HFFc6 (cell line): ENCODE measurements at places on chromosomes 5 and 9. TPM values are rescaled to one million over a fixed set of nuclear protein-coding genes. Genes with fewer than 3 reads are reported as not detected.

DNA sequence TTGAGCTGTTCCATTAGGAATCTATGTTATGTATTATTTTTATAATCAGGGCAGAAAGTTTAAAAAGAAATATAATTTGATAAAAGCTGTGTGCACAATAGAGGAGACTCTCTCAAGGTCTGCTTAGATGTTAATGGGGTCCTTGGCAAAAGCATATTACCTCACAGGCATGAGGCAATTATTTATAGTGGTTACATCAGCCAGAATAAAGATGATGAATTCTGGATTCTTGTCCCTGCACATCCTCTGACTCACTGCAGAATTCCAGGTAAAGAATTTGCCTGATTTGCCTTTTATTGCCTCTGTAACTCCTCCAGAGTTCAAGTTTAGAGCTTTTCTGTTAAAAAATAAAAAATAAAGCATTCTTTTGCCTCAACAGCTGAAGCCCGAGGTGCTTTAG lies 253.6 kb downstream of the MAST4 start:
- no peak for DNase-seq

DNA sequence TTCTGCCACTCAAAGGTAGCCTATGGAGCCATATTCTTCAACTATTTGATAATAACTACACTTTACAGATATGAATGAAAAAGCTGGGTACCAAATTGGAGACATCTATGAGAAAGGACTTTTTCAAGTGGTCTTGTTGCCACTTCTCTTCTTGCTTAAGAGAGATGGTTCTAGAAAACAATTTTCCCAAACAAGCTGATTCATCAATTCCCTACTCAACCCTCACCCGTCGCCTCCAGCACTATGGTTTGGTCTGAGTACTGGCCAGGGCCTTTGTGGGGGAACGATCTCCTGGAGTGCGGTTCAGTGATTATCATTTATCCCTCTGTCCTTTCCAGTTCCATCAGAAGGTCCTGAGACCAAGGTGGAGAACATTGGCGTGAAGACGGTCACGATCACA lies 56.8 kb downstream of the IL31RA start:
- no peak for DNase-seq

DNA sequence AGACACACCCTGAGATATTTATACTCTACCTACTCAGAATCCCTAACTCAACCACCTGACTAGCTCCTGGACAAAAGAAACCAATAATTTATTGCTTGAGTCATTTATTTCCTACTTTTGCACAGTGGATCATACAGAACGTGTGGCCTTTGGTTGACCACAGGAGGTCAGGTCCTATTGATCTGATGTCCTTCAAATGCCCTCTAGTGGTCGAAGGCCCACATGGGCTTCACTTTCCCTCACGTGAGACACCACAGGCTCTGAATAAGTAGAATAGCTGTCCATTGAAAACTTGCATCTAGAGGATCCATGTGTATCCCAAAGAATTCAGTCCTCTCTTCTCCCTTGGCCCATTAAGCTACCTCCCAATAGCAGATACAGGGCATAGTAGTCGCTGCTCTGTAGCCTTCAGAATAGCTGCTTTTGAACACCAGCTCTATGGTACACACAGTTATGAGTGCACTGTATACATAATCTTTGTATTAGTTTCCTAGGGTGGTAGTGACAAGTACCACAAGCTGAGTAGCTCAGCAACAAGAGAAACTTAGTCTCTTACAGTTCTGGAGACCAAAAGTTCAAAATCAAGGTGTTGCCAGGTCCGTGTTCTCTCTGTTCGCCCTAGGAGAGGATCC lies 177.6 kb upstream of the SMARCA2 start:
- DNase-seq, result peak; percentile 9

GRCh38 chr9:134617836-134618162 lies 23.8 kb upstream of the COL5A1 start:
- no peak for DNase-seq

DNA sequence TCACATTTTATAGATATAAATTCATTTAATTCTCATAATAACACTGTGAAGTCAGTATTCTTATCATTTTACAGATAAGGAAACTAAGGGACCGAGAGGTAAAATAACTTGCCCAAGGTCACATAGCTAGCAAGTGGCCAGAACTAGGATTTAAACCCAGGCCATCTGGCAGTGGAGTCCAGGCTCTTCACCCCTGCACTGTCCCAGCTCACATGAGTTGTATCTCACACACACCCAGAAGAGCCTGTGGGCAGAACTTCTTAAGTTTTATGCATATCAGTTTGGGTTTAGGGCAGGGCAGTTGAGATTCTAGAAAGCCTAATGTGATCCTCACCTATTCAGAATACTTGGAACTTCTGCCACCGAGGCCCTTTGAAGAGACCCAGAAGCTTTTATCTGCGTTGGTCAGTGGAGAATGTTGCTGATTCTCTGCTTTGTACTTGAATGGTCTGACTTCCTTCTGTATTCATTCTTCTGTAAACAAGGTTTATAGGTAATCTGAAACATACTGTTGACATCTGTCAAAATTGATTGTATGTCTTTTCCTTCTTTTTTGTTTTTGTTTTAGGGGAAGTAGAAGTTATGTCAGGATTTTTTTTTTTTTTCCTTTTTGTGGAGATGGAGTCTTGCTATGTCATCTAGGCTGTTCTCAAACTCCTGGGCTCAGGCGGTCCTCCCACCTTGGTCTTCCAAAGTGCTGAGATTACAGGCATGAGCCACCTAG lies 75.8 kb downstream of the KIAA1958 start:
- DNase-seq, result no peak

GRCh38 chr5:6043491-6044310 lies 334.6 kb downstream of the MED10 start:
- DNase-seq, result no peak

DNA sequence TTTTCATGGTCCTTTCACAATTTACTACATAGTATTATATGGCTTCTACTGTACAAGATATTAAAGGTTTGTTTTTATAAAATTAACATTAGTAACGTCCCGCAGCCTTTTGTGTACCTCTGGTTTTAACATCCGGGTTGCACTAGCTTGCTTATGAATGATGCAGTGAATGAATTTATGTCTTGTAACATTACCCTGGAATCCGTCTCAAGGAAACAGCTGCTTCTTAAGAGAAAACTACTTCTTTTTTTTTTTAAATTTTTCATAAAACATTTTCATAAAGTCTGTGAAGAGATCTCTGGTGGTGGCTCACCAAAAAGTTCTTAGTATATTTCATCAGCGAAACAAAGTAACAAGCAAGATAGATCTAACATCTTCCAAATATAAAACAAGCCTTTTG lies 23.6 kb downstream of the MARCHF3 start:
- no peak for DNase-seq

GRCh38 chr5:67518227-67518626 lies 321.6 kb upstream of the CD180 start:
- no peak for DNase-seq

DNA sequence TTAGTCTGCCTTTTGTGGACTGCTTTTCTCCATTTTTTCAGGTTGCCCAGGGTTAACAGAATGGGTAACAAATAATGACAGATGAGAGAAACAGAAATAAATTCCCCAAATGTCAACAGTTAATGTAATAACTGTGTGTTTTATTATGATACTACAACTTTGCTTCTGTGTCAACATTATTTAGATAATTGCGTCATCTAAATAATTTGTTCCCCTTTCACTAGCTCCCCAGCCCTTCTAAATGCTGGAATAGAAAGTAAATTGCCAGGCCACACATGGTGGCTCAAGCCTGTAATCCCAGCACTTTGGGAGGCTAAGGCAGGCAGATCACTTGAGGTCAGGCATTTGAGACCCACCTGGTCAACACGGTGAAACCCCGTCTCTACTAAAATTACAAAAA lies 53.5 kb downstream of the RNF38 start:
- DNase-seq, result no peak

- DNase-seq, result no peak
These were observed 422.1 kb downstream of the PDE4D start for GRCh38 chr5:59471463-59471862.

DNA sequence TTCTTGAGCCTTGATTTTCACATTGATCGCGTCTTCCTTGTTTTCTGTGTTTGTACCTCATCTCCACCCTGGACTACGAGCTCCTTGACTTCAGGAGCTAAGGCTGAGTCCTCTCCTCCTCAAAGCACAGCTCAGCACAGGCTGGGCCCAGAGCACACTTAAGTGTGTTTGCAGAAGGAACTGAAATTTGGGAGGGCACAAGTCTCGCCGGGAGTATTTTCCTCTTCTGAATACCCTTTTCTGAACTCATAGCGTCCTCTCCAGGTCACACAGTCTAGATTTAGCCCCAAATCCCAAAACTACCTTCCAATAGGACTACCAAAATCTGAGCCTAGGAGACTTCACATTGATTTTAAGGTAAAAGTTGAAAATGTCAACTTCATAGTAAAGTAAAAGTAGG lies 41.6 kb downstream of the TSTD2 start:
- no peak for DNase-seq

- no peak for DNase-seq
These were observed 42.7 kb downstream of the SH3PXD2B start for GRCh38 chr5:172411484-172412072.

DNA sequence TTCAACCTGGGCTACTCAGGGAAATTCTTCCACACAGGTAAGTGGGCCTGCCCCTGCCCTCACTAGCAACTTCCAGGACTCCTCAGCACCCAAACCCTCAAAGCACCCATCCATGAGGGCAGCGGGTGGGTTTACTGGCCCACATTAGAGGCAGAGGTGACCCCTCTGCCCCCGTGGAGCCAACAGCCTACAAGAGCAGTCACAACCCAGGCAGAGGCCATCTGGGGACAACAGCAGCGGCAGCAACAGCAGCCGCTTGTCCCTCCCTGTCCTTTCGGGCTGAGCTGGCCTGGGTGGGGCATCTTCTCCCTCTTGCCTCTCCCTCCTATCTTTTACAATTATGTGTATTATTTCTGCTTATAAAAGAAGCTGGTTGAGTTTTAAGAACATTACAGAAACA lies 25.1 kb downstream of the NDST1 start:
- DNase-seq, result no peak

GRCh38 chr5:83701886-83702285 lies 18.8 kb downstream of the HAPLN1 start:
- DNase-seq, result no peak

- no peak for DNase-seq
These were observed 402.9 kb upstream of the CLINT1 start for GRCh38 chr5:158261674-158262367.

- DNase-seq, result no peak
These were observed 17.4 kb downstream of the CNTFR start for GRCh38 chr9:34572092-34572491.

- peak; percentile 87 for DNase-seq
These were observed 7.1 kb downstream of the UBAP1 start for GRCh38 chr9:34185778-34186551.

GRCh38 chr5:61854531-61854930 lies 451.5 kb upstream of the KIF2A start:
- DNase-seq, result no peak

DNA sequence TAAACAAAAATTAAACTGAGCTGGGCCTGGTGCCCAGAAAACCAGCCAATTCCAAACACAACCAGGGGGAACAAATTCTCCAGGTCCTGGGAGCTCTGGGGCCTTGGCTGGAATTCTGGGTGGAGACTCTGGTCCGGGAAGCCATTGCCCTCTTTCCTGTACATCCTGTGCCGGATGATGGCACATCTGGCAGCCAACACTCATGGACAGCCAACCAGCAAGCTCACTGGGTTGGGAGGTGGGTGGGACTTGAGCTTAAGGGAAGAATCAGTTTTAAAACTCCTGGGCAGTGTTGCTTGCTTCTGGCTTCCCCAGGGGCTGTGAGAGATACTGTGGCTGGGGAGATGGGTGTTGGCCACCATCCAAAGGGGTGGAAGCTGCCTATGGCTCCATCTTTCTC lies 56.1 kb downstream of the PCDH1 start:
- no peak for DNase-seq

- DNase-seq, result no peak
These were observed at the start of gene COL23A1 for GRCh38 chr5:178590141-178590923. TSS of gene COL23A1 (minus strand) at chr5:178590393.

- DNase-seq, result no peak
These were observed 67.5 kb downstream of the SPEF2 start for GRCh38 chr5:35685161-35685560.

DNA sequence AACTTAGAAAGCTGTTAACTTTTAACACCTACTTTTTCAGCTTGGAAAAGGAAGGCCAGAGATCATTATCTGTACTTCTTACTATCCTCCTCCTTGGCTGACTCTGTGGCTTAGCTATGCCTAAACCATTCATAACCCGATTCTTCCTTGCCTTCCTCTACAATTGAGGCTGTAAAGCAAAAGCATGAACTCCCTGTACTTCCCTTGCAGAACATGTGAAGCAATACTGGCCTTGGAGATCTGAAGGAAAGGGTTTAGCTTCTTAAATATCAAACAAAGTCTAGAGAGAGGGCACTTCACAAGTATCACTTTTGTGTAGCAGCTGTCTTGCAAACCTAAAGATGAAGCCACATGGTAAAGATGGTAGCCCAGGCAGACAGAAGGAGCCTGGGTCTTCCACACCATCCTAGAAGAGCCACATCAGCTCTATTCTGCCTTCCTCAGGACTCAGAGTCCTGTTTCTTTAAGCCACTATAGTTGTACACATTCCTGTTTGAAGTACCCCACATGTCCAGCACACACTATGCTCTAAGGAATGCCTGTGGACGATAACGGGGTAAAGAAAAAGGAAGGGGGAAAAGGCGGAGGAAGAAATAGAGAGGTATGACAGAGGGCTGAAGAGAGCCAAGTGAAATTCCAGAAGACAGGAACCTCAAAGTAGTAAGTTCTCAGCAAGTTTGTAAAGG lies 169.2 kb downstream of the SLIT3 start:
- DNase-seq, result no peak

DNA sequence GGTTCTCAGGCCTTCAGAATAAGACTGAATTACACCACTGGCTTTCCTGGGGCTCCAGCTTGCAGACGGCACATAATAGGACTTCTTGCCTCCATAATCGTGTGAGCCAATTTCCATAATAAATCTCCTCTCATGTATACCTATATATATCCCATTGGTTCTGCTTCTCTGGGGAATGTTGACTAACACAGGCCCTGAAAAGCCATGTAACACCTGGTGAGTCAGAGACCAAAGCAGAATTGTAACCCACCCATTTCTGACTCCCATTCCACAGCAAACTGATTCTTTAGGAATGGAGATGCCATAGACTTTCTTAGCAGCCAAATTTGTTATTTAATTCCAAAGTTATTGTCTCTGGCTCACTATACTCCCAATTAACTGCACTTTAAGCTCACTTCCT lies 85.4 kb upstream of the AGXT2 start:
- DNase-seq, result no peak

- no peak for DNase-seq
These were observed 218.4 kb downstream of the GAPVD1 start for GRCh38 chr9:125479846-125480615.

Gene UIMC1
- total RNA-seq, result 23.0 to 24.4 TPM (median 23.6 TPM) in 3 replicates

Gene FAT2
- total RNA-seq, result not detected in 2 replicates

Gene TAF1L
- 0.02 TPM in 1 of 3 replicates, not detected in the others for total RNA-seq

Gene IL5
- not detected in 2 replicates for total RNA-seq

Gene PAM
- total RNA-seq, result 174 to 266 TPM (median 247 TPM) in 3 replicates

Gene IRX2
- 3.0 to 5.5 TPM (median 5.4 TPM) in 3 replicates for total RNA-seq

Gene IFNA21
- total RNA-seq, result not detected in 3 replicates
